ENCODE measurements at places on chromosomes 2 and 18.

DNA sequence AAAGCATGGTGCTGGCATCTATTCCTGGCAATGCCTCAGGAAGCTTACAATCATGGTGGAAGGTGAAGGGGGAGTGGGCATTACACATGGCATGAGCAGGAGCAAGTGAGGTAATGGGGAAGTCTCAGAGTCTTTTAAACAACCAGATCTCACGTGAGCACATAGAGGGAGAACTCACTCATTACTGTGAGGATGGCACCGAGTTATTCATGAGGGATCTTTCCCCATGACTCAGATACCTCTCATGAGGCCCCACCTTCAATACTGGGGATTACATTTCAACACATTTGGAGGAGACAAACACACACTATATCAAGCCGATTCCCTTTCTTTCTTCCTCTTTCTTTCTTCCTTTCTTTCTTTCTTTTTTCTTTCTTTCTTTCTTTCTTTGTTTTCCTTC, 47.9 kb upstream of the FANCL start:
- no peak for DNase-seq

GRCh38 chr2:151967829-151968722, 130.8 kb downstream of the CACNB4 start:
- no peak for DNase-seq

- no peak for DNase-seq
Measured at GRCh38 chr2:241936457-241937133, 67.1 kb downstream of the RTP5 start.

DNA sequence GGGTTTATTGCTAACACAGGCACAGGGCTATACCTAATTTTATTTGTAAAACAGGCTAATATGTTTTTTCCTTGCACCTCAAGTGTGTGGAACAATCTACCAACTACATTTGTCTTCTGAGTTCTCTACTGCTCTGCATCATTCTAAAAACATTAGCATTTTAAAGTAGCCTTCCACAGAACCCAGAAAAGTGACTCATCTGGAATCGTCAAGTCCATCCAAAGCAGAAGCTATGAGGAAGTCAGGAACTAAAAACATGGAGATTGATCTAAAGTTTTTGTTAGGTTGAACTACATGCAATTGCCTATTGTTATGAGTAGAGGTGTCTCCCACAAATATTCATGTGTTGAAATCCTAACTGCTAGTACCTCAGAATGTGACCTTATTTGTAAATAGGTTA, 70.9 kb downstream of the SUCLG1 start:
- no peak for DNase-seq

- no peak for DNase-seq
Measured at GRCh38 chr2:120905298-120905697, 169.6 kb downstream of the GLI2 start.

GRCh38 chr2:170271340-170271739, 93.4 kb downstream of the MYO3B start:
- no peak for DNase-seq

DNA sequence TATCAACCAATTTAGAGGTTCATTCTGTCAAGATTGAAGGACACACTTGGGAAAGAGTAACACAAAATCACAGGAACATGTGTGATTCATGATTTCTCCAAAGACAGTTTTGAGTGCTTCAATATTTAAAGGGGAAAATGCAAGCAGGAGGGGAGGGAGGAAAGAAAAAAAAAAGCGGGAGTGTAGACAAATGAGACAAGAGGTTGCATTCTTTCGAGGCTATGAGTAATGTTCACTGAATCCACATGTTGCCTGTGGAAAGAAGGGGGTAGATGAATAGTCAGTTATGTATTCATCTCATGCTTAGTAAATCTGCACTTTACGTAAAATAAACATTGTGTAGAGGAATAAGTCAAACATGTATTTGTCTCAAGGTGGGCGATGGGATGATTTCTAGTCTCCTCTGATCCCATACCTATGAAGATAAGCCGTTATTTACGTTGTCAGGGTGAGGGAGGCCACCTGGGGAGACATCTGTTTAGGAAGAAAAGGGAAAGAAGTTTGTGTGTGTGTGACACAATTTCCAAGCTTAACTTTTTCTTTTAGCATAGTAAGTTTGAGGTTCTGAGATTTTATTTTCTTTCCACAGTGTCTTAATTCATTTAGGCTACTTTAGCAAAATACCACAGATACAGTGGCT, 211.0 kb upstream of the ZC3H15 start:
- no peak for DNase-seq

GRCh38 chr2:40758401-40759155, 306.7 kb upstream of the SLC8A1 start:
- no peak for DNase-seq

GRCh38 chr18:77101410-77102258, 30.9 kb downstream of the MBP start:
- no peak for DNase-seq

GRCh38 chr2:237694415-237695194, 67.2 kb downstream of the LRRFIP1 start:
- DNase-seq = no peak

DNA sequence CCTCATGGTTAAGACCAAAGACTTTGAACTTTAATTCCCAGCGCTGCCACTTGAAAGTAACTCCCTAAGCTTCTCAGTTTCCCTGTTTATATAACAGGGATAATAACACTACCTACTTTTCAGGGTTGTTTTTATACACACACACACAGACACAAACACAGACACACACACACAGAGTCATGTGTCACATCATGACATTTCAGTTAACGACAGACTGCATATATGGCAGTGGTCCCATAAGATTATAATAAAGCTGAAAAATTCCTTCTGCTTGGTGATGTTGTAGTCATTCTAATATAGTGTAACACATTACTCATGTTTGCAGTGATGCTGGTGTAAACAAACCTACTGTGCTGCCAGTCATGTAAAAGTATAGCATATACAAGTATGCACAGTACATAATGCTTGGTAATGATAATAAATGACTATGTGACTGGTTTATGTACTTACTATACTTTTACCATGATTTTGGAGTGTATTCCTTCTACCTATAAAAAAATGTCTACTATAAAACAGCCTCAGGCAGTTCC, 89.2 kb upstream of the ITGA4 start:
- DNase-seq = no peak

- no peak for DNase-seq
Measured at GRCh38 chr2:43759195-43759594, 14.6 kb upstream of the DYNC2LI1 start.

DNA sequence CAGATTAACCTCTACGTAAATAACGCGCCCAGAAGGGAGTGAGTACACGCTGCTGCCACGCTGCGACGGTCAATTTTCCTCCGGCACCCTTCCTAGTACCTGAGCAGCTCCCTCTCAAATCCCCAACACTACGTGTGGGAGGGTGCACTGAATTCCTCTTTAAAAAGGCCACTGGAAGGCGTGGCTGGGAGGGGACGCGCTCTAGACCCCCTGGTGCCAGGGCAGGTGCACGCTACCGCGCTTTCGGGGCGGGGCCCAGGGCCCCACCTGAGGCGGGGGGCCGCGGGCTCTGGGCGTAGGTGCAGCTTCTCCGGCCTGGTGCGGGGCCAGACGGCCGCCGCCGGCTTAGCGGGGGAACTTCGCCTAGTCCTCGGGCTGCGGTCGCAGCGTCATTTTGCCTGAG, 668 bp upstream of the ANKRD12 start:
- no peak for DNase-seq
